ENCODE measurements at places on chromosomes 2 and 18.

DNA sequence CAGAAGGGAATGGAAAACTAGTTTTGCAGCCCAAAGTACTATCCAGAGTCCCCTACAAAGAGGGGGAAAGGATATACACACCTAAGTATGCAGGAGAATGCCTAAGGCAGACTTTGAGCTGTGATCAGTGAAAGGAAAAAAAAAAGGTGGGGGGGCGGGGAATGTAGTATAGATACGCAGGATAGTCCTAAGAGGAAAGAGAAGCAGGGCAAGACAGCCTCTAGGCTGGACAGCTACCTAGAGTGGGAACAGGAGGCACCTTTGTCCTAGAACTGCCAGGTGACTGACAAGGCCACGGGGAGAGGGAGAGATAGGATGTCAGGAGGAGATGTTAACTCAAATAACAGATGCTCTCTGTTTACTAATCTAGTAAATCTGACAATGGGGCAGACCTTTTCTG is 6.0 kb downstream of the REEP1 start:
- no peak for DNase-seq

DNA sequence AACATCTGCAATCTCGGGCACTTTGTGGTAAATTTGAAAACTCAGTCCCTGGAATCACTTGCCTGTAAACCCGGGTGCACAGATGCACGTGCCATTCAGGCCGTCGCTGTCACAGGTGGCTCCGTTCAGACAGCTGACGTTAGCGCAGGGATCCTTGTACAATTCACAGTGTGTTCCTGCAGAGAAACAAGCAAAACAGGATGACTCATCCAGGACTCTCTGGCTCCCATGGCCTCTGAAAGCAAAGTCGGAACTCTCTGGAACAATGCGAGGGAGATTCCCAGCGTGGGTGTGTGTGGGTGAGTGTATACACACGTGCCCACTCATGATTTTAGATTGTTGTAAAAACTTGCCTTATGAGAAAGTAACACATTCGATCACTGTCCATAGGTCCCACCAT is 136.1 kb upstream of the PID1 start:
- DNase-seq, result no peak

GRCh38 chr2:174945601-174946260 is 59.5 kb downstream of the CHN1 start:
- no peak for DNase-seq

DNA sequence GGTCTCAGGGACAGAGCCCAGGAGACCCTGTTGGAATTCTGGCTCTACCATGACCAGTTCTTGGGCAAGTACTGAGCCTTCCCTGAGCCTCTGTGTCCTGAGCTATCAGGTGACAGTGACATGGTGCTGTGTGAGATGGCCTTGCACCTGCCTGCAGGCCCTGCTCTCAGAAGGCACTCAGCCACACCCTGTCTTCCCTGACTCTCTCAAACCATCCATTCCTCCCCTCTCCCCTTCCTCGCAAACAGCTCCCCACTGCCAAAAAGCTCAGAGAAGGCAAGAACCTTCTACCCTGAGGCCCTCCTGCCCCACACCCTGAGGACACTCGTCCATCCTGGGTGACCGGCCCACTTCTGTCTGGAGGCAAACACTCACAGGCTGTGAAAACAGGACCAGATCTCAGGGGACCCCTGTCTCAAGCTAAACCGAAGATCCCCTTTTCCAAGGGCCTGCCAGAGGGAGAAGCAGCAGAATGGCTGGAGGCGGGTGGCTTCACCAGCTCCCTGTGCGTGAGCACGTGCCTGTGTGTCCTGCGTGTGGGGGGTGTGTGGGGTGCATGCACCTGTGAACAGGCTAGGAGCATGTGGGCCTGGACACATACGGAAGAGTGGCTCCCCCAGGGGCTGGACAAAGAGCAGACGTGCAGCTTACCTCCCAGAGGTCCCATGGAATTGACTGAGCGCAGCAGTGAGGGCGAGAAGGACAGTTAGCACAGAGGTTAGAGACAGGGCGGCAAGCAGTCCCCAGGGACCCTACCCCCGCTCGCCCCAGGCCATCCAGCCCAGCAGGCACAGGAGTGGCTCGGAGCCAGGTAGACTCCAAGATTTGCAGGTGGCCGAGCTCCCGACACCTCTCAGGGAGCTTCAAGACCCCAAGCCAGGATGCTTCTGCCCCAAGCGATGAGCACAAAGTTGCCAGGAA is 53.9 kb downstream of the BIN1 start:
- DNase-seq, result peak; percentile 18

- DNase-seq, result no peak
These were observed 221.5 kb downstream of the RIT2 start for GRCh38 chr18:42893977-42894376.

GRCh38 chr2:196410008-196410407 is 229.5 kb upstream of the CCDC150 start:
- DNase-seq, result no peak

DNA sequence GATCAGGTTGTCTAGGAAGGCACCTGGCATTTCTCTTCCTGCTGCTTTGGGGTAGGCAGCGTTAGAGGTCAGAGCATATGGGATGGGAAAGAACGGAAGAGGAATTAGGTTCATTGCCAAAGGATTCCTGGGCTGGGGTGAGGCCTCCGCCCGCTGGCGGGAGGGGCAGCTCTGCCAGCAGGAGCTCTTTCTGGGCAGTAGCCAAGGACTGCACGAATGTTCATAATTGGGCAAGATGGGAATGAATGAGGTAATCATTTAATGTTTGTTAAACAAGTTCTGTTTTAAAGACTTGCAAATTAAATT is 253.9 kb downstream of the AGAP1 start:
- DNase-seq, result no peak

DNA sequence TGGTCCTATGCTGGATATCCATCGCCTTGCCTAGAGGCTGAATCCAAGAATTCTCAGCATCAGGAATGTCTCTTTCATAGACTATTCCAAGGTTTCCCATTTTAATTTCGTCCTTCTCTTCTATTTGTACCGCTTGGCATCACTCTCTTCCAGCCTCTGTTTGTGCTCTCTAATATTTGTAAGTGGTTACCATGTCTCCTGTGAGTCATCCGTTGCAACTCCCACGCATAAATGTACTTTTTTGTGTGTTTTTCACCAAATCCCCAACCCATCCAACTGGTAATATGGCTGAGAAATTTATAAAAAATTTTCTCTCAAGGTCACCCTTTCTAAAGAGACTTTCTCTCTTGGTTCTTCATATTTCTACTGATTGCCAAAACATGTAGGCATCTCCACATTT is 21.8 kb downstream of the COLEC12 start:
- no peak for DNase-seq

DNA sequence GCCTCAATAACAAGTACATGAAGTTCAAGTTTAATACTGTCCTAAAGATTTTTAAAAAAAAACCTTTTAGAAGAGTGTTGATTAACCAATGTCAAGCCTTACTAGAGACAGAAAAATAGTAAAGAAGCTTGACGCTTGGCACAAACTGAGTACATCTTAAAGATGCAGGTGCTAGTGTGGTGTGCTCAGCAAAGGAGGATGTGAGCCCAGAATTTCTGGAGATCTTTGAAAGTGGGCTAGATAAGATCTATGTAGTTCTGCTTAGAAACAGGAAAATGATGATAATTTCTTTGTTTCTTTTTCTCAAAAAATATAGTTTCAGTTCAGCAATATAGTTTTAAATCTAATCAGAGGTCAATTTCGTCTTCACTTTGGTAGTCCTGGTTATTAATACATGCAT is 118.3 kb upstream of the KLHL14 start:
- DNase-seq, result no peak

Measured in GM12892 (cell line).